ENCODE measurements at places on chromosomes 12 and 14.

DNA sequence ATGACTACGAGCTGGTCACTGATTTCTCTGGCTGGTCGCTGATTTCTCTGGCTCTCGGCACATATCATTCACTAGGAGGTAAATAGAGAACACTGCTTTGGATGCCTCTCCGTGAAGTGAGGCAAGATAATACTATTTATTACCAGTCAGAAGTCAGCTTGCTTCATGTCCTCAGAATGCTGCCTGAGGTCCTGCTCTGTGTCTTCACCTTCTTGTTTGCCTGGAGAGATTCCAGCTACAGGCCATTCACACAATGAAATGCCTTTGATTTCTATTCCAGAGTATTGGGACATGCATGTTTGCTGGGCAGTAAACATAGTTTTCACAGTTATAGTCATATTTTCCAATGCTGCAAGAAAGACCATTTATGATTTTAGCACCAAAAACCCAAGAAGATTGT is 106.7 kb downstream of the AEBP2 start:
- no peak for DNase-seq

DNA sequence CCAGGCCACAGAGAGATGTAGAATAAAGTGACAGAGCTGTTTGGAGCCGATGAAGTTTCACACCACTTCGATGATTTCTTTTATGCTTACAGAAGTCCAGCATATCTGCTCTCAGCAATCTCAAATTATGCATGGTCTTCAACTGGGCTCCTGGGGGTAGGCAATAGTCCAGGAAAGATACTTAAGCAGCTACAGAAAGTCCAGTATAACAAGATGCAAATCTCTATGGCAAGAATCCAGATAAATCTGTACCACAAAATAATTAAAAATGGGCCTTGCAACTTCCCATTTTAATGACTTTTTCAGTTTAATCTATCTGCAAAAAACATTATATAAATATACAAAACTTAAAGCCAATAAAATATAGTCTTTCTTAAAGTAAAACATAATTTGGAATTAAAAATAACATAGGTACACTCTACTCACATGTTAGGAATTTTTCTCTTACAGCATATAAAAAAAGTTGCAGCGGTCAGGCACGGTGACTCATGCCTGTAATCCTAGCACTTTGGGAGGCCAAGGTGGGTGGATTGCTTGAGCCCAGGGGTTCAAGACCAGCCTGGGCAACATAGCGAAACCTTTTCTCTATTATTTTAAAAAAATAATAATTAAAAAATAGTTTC is 20.5 kb upstream of the RAD51AP1 start:
- no peak for DNase-seq

DNA sequence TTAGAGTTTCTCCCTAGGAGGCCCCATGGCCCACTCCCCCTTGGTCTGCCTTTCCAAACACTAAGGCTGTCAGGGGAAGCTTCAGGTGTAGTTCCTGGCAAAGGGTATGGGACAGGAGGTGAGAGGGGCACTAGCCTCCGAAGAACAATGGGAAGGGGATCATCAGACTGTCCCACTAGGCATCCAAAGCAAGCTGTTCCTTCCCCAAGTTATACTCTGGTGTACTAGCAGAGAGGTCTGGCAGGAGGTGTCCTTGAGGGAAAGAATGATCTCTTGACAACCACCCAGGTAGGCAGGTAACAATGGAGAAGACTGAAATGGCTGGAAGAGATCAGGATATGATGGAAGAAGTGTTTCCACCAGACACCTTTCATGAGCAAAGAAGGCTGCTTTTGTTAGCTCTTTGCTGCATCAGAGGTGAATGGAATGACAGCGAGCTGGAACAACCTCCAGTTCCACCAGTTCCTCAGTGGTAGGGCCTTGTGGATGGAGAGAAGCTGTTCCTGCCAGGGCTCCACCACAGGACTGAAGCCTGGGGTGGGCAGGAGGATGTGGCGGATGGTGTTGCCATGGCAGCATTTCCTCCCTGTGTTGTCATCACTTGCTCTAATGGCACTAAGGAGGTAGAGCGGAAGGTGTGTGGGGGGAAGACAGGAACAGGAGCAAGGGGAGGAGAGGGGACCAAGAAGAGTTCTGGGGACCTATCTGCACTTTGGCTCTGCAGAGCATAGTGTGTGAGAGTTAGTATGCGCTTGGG is 2.3 kb upstream of the AGAP2 start:
- peak; percentile 63 for DNase-seq

GRCh38 chr14:89422181-89422951 is 5.3 kb upstream of the FOXN3 start:
- DNase-seq, result no peak

DNA sequence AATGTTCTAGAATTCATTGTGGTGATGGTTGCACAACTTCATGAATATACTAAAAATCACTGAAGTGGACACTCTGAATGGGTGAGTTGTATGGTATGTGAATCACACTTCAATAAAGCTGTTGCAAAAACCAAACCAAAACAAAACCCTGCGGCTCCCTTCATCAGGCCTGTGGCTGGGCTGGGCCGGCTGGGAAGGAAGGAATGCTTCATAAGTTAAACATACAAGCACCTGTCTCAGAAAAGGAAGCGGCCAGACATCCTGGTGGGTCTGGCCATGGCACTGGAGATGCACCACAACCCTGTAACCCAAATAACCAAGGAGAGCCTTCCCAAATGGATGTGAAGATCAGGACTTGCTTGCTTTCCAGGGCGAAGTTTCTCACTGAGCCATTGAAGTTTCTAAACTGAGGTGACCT is 34.9 kb downstream of the TTC7B start:
- no peak for DNase-seq

- DNase-seq, result no peak
Measured at GRCh38 chr12:24550609-24551008, 398.3 kb downstream of the BCAT1 start.

DNA sequence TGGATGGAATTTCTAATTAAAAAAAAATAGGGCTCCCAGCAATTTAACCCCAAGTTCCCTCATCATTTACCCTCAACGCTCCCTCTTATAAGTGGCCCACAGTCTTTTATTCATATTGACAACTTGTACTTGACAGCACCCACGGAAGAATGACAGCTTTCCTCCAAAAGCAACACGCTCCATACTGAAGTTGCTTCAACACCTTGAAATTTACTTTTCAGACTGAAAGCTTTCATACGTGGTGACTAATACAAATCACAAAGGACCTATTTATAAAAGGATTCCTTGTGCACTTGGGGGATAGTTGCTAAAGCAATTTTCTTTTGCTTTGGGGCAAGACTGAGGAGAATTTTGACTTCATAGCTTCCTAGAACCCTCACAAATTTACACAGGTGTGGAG is 1629.4 kb upstream of the SEL1L start:
- DNase-seq, result no peak

DNA sequence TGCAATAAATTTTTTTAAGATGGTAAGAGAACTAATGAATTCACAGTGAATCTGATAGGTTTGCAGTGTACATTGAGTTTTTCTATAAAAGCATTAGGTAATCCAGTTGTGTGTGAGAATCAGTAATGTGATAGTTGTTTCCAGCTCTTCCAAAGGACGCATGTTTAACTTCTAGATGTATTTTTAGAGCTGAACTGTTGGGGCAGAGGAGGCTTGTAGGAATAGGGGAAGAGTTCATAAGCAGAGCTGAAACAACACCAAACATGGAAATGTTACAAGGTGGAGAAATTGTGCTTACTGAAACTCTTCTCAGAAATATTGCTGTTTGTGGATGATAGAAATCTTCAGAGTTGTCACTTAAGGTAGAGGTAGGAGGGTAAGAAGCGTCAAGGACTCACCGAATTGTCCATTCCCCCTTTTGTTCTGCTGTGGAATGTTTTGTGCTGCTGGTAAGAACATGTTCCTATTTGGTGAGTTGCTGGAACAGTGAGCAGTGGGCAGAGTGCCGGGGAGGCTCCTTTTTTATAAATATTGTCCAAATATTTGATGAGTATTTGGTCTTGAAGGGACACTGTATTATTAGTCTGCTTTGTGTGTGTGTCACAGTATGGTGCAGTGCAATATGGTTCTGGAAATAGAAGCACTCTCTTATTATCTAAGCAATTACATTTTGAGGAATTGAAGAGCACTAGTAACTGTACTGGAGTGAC is 76.7 kb downstream of the ANO6 start:
- no peak for DNase-seq

DNA sequence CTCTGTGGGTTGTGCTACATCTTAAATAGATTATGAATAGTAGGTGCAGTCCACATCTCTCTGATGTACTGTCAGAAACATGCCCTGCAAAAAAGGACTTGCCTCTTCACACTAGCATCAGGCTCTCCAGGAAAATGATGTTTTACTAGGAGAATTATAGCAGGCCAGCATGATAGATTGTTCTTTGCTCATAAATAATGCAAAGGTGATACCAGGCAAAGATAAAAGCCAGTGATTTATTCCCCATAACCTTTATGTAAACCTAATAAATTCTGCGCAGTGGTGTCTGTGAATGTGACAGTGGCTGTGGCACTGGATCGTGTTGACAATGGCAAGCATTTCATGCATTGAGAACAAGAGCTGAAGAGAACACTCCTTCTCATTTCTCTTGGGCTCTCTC is 646.5 kb upstream of the SEL1L start:
- no peak for DNase-seq

GRCh38 chr14:61147381-61147821 is 133.7 kb downstream of the TMEM30B start:
- no peak for DNase-seq

- no peak for DNase-seq
Measured at GRCh38 chr12:95395696-95396095, 78.3 kb upstream of the METAP2 start.

- no peak for DNase-seq
Measured at GRCh38 chr12:40874868-40875267, 182.6 kb downstream of the CNTN1 start.

- DNase-seq, result no peak
Measured at GRCh38 chr14:80456209-80456608, 244.9 kb upstream of the DIO2 start.

DNA sequence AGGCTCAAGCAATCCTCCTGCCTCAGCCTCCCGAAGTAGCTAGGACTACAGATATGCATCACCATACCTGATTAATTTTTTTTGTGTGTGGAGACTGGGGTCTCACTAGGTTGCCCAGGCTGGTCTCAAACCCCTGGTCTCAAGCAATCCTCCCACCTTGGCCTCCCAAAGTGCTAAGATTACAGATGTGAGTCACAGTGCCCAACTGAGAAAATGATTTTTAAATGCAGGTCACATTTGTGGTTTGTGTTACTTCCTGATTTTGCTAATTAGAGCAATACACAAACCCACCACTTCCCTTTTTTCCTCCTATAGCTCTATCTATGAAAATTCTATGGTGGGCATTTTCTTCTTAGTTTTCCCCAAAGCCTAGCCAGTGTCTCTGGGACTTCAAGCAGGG is 45.5 kb upstream of the TMEM263 start:
- DNase-seq, result no peak

DNA sequence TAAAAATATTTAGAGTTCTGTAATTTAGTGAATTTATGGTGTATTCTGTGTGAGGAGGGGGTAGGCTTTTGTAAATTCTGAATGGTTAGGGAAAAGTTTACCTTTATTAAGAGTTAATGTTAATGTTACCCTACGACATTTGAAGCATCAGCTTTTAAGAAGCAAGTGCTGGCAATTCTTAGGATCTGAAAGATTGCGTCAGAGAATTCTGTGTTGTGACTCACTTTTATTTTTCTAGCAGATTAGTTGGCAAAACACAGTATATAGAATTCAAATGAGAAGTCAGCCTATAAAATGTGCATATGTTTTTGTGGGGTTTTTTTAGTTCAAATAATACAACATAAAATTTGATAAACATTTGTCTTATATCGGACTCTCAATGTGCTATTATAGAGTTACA is 97.6 kb downstream of the RAD52 start:
- DNase-seq, result no peak

- no peak for DNase-seq
Measured at GRCh38 chr12:82873951-82874350, 187.2 kb downstream of the TMTC2 start.

DNA sequence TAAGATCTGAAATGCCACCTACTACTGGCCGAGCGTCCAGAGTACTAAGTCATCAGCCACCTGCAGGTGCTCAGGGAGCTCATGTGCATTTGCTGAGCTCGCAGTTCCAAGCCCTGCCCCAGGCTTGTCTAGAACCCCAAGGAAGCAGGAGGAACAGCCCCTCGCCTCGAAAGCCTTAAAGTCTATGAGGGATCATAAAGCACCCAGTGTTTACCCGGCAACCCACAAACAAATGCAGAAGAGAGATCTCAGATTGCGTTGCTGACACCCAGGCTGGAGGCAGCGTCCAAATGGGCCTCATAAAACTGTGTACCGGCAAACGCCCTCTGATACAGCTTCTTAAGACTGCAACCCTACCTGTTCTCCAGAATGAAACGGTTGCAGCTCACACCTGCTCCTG is 6.8 kb downstream of the KDM2B start:
- DNase-seq, result no peak

DNA sequence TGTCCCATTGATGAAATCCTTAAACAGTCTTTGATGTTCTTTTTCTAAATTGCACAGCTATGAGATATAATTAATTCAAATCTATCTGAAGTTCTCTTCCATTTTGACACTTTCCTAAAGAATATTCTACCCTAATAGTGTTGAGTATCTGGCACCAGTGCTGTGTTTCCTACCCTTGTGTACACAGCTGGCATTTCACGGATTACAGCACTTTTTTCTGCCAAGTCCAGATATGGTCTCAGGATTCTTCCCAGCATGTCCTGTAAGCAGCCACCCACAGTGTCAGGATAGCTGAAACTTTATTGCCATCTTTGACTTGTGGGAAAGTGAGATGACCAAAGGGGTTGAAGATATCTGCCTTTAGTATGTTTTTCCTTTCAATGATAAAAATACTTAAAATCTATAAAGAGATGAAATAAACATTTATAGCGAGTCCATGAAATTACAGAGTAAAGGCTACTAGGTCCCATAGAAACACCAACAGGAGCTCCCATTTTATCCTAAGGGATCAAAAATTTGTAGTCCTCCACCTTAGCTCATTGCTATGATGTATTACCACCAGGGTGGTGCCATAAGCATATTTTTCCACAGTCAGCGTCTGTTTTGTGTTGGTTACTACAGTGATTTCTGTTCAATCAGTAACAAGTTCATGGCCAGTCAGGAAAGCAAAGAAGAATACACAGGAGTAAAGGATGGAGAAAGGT is 96.7 kb downstream of the TRHDE start:
- no peak for DNase-seq

GRCh38 chr12:53324779-53325510 is 3.5 kb upstream of the AAAS start:
- DNase-seq, result peak; percentile 78
